ENCODE measurements at places on chromosomes 1 and 21.

GRCh38 chr1:96236156-96236739, 485.3 kb upstream of the PTBP2 start:
- DNase-seq, result peak; percentile 20

DNA sequence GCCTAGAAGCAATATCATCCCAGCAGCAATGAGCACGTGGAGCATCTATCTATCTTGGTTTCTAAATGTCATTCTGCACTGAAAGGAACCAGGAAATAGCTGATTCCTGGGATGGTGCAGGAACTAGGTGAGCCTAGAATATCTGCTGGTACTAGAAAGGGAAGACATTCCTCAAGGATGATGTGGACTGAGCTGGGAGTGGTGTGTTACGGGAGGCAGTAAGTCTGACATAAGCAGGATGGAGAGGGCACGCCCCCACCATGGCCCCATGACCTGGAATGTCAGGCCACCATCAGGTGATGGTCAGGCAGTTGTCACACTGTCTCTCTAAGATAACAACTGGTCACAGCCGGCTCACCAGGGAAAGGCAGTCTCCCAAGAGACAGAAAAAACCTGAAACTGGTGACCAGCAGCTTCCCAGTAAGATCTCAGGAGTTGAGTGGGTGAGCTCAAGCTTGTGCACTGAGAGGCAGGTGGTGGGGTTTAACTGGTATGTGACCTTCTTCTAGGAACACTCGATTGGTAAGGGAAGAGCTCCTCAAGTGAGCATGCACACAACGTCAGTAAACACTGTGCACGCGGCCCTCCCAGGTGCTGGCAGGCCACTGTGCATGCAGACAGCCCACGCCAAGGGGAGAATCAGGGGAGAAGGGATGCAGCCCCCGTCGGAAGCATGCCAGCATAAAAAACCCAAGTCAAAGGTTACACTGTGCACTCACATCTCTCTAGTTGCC, 148.7 kb downstream of the ADSS2 start:
- no peak for DNase-seq

DNA sequence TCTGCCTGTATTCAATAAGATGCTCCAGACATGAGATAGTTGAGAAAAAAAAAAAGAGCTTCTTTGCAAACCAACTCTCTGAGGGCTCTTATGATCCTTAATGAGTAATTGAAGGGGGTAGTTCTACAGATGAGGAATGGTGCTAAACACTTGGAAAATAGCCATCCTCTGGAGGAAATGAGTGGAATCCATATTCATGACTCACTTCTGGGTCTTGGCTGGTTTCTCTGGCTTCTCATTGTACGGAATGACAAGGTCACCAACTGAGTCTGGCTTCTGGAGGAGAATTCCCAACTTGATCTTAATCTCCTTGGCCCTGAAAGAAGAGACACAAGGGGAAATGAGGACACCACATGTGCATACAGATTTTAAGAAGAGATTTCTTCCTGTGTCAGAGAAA, 34.7 kb downstream of the RGS5 start:
- no peak for DNase-seq

DNA sequence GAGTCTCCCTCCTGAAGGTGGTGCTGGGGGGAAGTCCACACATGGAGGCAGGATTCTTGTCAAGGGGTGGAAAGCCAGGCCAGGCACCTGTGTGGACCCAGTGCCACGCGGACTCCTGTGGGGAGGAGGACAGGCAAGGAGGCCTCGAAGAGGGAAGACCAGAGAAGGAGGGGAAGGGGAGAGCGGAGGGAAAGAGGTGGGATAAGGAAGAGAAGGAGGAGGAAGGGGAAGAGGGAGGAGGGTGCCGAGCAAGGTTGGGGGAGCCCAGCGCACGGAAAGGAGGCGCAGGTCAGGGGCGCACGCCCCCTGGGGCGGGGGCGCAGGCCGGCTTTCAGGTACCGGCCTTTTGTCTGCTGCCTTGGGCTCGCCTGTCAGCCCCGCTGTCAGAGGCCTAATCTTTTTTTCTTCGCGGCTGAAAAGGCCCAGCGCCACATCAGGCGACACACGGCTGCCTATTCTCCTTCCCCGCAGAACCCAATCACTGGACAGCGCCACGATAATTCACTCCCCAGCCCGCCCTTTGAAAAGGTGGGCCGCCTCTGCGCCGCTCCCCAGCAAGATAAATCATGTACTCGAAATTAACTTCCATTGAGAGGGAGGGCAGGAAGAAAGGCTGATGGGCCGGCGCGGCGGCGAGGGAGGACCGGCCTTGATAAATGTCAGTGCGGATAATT, 42.5 kb downstream of the PRDM16 start:
- DNase-seq, result no peak

DNA sequence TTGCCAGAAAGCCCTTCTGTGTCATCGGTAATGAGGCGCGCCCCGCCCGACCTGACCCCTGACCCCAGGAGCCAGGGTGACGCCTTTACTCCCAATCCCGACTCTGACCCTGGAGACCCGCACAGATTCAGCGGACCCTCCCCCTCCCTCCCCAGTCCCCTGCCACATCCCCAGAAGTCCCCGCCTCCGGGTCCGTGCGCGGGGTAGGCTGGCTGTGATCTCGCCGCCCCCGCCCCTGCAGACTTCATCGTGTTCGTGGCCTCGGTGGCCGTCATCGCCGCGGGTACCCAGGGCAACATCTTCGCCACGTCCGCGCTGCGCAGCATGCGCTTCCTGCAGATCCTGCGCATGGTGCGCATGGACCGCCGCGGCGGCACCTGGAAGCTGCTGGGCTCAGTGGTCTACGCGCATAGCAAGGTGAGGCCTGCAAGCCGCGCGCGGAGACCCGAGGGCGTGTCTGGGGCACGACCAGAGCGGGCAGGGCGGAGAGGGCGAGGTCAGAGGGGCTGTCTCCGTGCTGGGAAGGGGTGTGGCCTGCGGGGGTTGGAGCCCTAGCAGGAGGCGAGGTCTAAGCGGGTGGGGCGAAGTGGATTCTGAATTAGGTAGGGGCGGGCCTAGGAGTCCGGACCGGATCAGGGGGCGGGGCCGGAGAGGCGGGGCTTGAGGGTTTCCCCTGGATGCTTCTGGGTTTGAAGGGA, 34.8 kb downstream of the KCNQ4 start:
- DNase-seq, result peak; percentile 27

DNA sequence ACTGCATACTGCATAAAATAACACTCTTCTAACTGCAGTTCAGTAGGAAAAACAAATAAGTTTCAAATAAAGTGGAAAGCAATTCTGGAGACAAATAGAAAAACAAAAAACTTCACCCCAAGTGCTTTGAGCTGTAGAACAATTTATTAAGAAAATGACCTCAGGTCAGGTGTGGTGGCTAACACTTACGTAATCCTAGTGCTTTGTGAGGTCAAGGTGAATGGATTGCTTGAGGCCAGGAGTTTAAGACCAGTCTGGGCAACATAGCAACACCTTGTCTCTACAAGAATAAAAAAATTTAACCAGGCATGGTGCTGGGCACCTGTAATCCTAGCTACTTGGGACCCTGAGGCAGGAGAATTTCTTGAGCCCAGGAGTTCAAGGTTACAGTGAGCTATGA, 5.0 kb upstream of the PPT1 start:
- DNase-seq, result no peak

DNA sequence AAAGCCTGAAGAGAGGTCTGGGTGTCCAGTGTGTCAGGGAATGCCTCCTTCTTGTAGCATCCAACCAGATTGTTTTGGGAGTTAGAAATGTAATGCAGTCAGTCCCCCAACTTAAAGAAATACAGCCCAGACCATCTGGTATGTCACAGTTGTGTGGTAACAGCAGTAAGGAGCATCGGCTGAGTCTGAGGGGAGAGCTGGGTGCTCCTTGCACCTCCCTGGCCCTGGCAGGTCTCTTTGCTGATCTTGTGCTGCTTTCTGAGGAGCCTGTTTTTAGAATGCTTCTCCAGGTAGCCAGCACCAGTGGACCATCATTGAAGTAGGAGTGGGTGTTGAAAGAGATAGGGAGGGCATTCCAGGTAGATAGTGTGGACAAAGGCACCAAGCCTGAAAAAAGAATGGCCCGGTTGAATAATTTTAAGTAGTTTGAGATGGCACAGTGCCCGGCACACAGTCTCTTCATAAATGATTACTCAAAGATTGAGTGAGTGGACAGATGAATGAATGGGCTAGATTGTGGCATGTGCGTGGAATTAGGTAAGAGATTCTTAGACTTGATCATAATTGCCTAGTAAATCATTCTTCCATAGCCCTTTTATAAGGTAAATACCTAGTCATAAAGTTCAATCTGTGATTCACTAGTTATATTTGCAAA, 46.5 kb downstream of the LAMC1 start:
- no peak for DNase-seq

- no peak for DNase-seq
Observed at GRCh38 chr1:112603012-112603411, 15.9 kb downstream of the ST7L start.

GRCh38 chr1:198326915-198327314, 170.1 kb downstream of the NEK7 start:
- DNase-seq, result no peak

DNA sequence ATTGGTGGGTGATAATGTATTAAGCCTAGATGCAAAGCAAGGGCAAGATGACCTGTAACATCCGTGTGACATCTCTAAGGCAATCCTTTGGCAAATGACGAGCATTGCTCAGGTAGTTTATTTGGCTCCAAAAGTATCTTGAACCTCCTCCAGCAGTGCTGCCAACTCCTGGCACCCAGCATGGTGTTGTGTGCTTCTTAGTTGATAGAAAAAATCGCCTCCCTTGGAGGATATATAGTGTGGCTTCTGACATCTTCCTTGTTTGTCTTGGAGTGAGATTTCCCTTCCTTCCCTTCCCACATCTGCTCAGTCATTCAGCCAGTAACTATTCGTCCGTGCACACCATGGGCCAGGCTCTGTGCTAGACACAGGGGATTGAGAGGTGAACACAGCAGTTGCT, 121.8 kb downstream of the TOMM20 start:
- no peak for DNase-seq

GRCh38 chr1:67536957-67537666, 106.9 kb upstream of the SERBP1 start:
- DNase-seq, result no peak

DNA sequence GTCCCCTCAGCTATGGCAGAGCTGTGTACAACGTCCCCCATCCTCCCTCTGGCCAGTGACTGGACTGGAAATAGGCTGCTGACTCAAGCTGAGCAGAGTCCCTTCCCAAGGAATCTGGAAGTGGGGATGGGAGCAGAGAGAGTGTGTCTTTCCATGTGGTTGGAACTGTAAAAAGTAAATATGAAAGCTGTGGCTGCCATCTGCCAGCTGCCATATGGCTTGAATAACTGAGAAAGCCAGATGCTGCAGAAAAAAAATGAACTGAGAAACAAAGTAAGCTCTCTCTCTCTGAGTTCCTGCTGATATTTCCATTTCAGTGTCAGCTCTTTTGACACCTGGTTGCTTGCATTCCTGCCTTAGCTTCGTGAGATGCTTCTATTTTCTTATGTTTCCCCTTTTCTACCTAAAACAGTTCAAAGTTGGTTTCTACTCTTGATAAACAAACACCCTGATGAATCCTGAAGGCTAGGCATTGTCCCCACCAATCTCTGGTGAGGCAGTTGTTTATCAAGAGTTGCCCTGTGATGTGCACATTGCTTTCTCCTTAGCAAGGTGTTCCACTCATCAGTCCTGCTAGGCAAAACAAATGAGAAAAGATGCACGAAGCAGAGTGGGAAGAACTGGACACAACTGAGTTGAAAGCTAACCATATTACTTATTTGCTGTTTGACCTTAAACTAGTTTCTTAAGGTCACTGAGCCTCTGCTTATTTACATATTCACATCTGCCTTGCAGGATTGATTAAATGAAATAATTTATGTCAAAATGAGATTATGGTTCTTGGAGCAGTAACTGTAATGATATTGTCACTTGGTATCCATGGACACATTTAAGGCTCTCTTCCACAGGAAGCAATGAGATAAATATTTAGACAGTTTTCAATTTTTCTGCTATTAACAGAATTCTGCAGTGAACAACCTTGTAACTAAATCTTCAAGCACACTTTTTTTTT, 16.6 kb upstream of the DR1 start:
- DNase-seq, result no peak

DNA sequence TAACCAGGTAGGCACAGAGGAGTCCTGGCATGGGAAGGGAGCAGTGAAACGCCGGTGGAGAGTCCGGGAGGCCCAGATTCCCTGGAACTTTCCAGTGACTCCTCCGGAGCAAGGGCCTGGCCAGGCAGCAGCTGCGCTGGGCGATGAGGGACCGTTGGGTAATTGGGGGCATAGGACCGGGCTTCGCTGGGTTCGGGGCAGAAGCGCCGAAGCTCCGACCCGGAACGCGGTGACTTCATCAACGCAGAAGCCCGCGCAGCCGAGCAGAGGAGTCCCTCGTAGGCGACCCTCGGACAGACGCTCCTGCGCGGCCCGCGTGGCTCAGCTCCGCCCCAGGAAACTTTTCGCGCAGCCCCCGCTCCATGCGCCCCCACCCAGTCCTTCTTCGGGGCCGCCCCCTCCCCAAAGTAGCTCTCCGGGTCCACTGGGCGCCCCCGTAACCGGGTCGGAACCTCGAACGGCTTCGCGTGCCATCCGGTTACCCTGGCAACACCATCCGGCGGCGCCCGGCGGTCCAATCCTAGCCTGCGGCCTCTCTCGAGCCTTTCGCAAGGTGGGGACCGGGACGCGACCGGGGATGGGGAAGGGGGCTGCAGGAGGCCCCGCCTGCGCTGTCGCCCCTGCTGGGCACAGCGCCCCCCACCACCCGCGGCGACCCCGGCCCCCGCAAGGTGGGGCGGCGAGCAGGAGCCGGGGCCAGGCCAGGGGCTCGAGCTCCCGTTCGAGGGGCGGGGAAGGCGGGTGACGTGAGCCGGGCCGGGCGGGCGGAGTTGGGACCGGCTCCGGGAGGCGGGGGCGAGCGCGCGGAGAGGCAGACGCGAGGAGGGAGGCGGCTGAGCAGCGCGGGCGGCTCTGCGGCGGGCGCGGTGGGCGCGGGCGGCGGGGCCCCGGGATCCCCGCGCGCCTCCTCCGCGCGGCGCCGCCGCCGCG, at the start of gene AJAP1:
Gene AJAP1 (plus strand): TSS at position 814 of the 930 bp plus-strand sequence. CDS start 817 bp downstream, outside the sequence.
- DNase-seq, result no peak

GRCh38 chr1:222641269-222641948, 23.5 kb downstream of the MIA3 start:
- DNase-seq, result no peak

DNA sequence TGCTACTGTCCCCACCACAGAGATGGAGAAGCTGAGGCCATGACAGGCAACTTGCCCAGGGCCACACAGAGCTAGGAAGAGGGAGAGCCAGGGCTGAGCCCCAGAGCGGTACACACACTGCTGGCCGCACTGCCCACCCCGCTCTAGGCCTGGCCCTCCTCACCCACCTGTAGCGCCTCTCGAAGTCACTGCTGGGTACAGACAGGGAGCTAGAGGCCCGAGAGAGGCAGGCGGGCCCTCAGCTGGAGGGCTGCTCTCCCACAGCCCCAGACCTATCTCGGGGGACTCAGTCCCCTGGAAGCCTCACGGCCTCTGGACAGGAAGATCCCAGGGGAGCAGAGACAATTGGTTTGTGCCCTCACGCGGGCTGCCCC, 17.3 kb upstream of the PLEKHG5 start:
- no peak for DNase-seq

GRCh38 chr1:207335695-207336363, 14.4 kb downstream of the CD55 start:
- DNase-seq, result no peak

GRCh38 chr1:151476083-151476482, 16.8 kb upstream of the POGZ start:
- DNase-seq, result no peak

GRCh38 chr1:117308311-117308916, 58.8 kb upstream of the MAN1A2 start:
- no peak for DNase-seq

Data from CMK (cell line).